Lower lobe of right lung (tissue), 2 donors: ENCODE measurements at places on chromosomes 4 and X. TPM values are rescaled to one million over a fixed set of nuclear protein-coding genes. Genes with fewer than 3 reads are reported as not detected.

RGN gene
- 11.9 TPM for total RNA-seq

ARHGAP10 gene
- 26.4 TPM for total RNA-seq

TRAPPC11 gene
- 38.6 TPM for total RNA-seq

CBLL2 gene
- total RNA-seq: not detected

RWDD4 gene
- total RNA-seq: 16.2 TPM

VCX gene
- not detected for total RNA-seq

ZNF157 gene
- 0.21 TPM for total RNA-seq

EFHC2 gene
- total RNA-seq: 2.5 TPM

TKTL1 gene
- total RNA-seq: not detected

AREG gene
- total RNA-seq: 7.8 TPM

HTT-AS gene
- not detected for total RNA-seq

TLR3 gene
- 26.8 TPM for total RNA-seq

TEC gene
- total RNA-seq: 7.4 TPM

APOO gene
- total RNA-seq: 15.9 TPM

MBTPS2 gene
- 11.2 TPM for total RNA-seq

ATOH1 gene
- not detected for total RNA-seq

CBR4 gene
- total RNA-seq: 17.3 TPM

GRCh38 chr4:40307627-40308497 is 27.3 kb upstream of the CHRNA9 start:
- no peak for DNase-seq

- DNase-seq: peak; percentile 43
Observed at GRCh38 chr4:7646384-7647061, 211.8 kb upstream of the PSAPL1 start.

DNA sequence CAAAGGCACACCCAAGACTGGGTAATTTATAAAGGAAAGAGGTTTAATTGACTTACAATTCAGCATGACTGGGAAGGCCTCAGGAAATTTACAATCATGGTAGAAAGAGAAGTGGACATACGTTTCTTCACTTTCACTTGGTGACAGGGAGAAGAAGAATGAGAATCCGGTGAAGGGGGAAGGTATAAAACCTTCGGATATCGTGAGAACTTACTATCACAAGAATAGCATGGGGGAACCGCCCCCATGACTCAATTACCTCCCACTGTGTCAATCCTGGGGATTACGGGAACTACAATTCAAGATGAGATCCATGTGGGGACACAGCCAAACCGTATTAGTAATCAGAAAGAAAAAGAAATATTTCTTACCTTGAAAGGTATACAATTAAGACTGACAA is 782.9 kb upstream of the HS3ST1 start:
- DNase-seq: no peak

GRCh38 chr4:874056-874455 is 48.1 kb upstream of the CPLX1 start:
- no peak for DNase-seq

DNA sequence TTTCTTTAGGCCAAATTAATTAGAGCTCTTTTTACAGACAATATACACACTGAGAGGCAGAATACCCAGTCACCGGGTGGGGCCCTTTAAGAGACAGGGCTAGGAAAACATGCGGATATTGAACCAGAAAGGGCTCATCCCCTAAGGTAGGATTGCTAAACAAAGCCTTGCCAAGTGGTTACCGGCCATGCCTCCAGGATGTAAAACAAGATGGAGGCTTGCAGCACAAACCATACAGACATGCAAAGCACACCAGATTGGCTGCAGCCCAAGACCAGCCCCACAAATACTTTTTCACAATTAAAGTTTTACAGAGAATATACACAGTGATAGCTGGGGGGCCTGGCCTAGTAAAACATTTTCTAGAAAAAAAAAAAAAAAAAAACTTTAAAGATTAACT is 210.0 kb downstream of the KLHL4 start:
- no peak for DNase-seq

DNA sequence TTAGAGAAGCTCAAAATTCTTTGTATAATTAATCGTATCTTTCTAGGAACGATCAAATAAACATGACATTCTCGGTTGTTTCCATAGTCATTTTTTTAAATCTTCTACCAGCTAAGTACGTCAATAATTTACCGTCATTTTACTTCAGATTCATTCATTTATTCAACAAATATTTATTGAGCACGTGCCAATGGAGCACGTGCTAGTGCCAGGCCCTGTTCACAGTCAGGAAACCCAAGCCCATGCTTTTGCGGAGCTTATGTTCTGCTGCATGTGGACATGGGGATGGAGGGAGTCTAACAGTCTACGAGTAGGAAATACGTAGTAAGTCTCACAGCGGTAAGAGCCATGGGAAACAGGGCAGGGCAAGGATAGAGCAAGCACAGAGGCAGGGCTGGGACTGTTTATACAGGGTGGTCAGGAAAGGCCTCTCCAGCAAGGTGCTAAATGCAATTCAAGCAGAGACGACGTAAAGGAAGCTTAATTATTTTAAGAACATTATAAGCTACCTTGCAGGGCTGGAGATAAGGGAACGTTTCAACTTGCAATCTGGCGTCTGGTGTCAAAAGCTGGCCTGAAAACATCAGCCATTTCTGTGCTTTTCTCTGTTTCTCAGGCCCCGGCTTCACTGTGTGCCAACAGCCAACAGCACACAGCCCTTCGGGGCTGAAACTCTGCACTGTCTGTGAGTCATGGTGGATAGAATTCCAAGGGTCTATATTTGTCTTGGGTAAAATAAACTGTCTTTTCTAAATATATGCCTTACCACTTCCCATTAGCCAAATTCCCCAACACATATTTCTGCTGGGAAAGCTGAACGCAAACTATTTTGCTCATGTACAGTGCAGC is 517.1 kb upstream of the ZFP42 start:
- DNase-seq: no peak

GRCh38 chr4:75919920-75920319 is 17.7 kb upstream of the PPEF2 start:
- DNase-seq: no peak

DNA sequence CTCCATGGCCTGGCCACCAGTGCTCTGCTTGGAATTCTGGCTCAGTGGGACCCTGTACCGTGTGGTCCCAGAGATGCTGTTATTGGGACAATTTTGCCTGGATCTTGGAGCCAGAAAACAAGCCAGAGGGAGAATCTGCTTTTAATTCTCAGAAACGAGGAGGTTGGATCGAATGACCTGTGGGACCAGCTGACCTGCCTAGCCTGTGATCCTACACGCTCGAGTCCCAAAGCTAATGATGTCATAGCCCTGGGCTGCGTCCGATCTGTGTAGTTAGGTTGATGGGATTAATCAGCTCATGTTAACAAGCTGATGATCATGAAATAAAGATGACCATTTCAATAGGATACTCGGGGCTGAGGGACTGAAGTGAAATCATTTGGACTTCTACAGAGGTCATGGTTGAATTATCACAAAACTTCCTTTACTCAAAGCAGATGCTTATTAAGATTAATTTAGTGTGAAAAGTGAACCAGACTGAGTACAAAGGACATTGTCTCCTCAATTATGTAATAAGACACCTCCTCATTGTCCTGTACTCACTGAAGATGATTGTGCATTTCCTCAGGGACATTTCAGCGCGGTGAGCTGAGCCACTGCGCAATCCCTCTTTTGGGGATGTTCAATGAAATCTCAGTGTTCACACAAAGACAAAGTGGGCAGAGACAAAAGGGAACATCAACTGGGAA is 51.9 kb upstream of the STX18 start:
- no peak for DNase-seq

DNA sequence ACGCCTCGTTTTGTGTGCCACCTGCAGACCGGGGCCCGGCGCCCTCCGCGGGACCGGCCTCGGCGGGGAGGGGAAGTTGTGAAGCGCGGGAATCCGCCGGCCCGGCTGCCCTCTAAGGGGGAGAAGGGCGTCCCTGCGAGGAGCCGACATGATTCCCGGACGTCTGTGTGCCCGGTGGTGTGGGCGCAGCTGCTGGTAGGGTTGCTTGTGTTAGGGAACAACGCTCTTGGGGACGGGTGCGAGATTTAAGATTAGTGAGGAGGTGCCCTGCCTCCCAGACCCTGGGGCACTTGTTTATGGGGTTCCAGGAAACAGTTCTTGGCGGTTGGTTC is 627 bp downstream of the CDKN2AIP start:
- peak; percentile 72 for DNase-seq

GRCh38 chrX:19496711-19497110 is 18.6 kb downstream of the MAP3K15 start:
- no peak for DNase-seq

- no peak for DNase-seq
Observed at GRCh38 chr4:59960143-59960542, 1240.0 kb upstream of the ADGRL3 start.

- peak; percentile 32 for DNase-seq
Observed at GRCh38 chr4:3305610-3306371, 13.0 kb downstream of the RGS12 start.

DNA sequence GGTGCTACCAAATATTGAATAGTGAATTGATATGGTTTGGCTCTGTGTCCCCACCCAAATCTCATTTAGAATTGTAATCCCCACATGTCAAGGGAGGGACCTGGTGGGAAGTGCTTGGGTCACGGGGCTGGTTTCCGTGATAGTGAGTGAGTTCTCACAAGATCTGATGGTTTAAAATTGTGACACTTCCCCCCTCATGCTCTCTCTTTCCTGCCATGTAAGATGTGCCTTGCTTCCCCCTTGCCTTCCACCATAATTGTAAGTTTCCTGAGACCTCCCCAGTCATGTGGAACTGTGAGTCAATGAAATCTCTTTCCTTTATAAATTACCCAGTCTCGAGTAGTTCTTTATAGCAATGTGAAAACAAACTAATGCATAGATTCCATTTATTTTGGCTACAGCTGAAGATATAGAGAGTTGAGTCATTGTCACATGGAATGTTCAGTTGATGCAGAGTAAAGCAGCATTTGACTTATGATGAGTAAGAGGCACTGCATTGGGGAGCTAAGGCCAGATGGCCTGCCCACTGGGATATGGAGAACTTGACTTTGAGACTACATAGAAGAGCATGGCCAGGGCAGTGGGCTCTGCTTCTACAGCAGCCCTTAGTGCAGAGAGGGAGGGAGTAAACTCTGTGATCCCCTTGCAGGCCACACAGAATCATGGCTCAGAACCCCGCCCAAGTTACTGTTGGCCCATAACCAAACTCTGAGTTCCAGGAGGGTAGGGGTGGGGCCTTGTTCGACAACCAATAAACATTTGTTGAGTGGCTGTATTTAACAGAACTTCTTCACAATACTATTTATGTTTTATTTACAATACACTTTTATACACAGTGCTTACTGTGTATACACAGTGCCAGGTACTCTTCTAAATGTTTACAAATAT is 34.2 kb downstream of the RAI2 start:
- DNase-seq: no peak

GRCh38 chrX:69101683-69102251 is 63.5 kb downstream of the PJA1 start:
- no peak for DNase-seq
